NCI-H1436 treated with DMSO at 0.1 percent for 48 hours (cell line): ENCODE measurements at places on chromosomes 12 and 14.
A peak's percentile ranks its signal among the peaks of the same experiment; 100 is the strongest.

- DNase-seq = no peak
Observed at GRCh38 chr12:49697808-49698207, 9.4 kb downstream of the FMNL3 start.

DNA sequence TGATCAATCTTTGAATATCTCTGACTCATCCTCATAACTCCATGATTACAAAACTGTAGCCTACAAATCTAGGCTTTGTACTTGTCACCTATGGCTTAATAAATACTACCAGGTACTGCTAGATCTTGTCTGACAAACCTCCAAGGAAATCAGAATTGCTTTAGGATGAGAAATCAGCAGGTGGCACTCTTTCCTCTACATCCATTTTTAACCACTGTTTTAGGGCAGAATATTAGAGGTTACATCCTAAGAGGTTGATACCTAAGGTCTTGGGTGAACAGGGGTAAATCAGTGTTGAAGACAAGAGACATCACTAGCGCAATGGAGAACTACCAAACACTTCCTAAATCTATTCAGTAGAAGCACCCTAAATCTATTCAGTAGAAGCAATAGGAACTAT lies 63.1 kb upstream of the SOX5 start:
- DNase-seq = no peak

DNA sequence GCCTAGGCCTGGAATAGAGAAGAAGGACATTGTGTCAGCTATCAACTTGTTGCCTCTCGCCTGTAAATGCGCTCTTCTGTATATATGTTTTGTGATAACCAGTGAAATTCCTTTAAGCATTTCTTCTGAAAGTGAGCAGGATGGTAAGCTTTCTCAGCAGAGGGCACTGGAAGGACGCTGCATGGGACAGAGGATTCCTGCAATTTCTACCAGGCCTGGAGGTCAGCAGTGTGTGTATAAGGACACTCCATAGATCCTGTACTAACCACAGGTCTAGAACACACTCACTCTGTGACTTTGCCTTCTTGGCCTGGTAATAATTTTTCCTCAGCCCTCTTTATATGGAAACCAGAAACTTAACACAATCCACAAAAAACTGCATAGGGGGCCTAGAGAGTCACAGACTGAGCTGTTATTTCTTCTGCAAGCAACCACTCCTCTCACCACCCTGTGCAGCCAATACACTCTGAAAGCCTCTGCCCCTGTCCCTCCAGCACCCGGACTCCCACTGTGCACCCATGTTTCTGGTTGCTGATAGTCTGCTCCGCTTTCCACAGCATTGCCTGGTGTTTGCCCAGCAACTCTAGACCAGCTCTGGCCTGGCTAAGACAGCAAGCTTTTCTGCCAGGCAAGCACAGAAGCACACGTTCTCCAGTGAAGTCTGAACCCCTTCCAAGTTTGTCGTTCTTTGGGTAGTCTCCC lies 94.0 kb upstream of the RMST start:
- no peak for DNase-seq

DNA sequence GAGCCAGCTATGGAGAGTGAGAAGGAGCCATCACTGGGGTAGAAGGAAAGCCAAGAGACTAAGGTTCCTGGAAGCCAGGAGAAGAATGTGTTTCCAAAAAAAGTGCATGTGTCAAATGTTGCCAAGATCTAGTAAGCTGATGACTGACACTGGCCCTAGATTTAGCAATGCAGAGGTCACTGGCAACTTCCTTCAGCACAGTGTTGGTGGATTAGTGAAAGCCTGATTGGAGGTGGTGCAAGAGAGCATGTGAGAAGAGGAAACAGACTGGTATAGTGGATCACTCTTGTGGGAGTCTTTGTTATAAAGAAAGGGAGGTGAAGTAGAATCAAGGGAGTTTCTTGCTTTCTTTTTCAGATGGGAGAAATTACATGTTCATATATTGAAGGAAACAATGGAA lies 34.1 kb upstream of the CHGA start:
- DNase-seq = no peak

DNA sequence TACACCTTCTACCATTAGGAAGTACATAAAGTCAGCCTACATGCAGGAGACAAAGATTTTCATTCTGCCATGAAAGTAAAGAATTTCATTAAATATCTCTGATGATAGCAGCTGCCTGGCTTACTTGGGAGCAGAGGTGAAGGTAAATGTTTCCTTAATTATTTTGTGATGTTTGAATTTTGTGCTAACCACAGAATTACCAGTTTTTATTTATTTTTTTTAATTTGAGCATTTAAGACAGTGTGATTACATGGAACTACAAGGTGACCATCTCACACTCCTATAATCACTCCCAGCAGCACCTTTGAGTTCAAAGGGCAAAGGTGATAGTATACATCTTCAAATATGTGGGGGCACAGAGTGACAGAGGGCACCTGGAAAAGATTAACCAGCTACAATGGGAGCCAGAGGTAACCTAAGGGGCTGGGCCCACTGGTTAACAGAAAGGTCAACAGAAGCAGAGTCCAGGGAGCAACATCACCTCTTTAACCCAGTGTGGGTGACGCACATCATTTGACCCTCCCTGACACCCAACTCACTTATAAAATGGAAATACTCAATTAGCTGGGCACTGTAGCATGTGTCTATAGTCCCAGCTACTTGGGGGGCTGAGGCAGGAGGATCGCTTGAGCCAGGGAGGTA lies 65.0 kb downstream of the GCH1 start:
- no peak for DNase-seq

DNA sequence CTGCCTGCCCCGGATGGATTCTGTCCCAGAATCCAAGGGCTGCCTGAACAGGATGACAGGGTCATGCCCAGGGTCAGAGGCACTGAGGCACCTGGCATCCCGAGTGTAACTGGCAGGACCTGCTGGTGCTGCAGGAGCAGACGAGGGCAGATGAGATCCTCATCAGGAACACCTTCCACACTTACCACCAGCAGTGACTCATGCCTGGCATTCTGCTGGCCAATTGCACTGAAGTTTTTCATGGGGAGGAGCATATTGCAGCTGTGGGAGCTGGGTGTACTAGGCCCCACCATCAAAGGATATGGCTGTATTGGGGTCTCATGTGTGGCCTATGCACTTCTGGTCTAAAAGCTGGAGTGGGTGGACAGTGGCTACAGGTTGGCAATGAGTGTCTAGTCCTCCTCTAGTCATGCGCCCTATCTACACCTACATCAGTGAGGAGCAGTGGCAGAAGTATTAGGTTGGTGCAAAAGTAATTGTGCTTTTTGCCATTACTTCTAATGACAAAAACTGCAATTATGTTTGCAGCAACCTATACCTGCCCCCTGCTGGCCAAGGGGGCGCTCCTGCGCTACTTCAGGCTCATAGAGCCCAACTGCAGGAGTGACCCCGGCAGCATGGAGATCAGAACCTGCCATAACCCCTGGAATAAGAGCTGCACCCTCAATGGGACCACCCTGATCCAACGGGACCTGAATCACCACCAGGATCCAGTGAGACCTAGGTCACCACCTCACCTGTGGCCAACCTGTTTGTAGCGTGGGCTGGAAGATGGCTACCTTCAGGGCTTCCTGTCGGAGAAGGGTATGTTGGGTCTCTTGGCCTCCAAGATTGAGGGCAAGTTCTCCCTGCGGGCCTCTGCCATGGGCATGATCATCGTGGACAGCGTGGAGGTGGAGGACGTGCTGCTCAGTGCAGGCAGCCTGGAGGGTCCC lies 8.0 kb upstream of the C12orf42 start:
- DNase-seq = no peak

- no peak for DNase-seq
Observed at GRCh38 chr12:95429172-95429510, 44.8 kb upstream of the METAP2 start.

DNA sequence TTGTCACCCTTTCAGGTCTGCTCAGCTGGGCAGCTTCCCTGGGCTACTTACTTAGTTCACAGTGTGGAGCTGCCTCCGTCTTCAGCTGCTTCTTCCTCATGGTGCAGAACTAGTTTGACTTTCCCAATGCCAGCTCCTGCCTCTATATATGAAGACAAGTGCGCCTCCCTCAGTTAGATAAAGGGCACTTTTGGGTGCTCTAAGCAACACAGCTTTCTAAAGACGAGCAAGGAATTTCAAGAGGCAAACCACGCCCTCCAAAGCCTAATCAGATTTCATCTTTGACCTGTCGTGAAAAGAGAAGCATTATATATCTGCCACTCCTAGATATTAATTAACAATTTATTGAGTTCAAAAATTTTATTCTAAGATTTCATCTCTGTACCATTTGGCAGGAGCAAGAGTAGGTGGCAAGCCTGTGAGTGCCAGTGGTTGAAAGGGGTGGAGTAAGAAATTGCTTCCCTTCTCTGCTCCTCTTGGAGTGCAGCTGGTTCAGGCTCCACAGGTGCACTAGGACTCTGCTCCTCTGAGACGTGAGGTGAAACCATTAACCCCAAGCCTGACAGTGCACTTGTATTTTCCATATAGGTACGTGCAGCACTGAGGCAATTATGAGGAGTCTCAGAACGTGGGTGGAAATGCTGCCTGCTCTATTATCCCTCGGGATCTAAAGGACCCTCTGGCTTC lies 2.1 kb upstream of the SLC11A2 start:
- DNase-seq = peak; percentile 5

GRCh38 chr14:24055971-24056799 lies 4.4 kb downstream of the CARMIL3 start:
- no peak for DNase-seq

- DNase-seq = no peak
Observed at GRCh38 chr12:107444771-107445170, 240.8 kb upstream of the PWP1 start.

DNA sequence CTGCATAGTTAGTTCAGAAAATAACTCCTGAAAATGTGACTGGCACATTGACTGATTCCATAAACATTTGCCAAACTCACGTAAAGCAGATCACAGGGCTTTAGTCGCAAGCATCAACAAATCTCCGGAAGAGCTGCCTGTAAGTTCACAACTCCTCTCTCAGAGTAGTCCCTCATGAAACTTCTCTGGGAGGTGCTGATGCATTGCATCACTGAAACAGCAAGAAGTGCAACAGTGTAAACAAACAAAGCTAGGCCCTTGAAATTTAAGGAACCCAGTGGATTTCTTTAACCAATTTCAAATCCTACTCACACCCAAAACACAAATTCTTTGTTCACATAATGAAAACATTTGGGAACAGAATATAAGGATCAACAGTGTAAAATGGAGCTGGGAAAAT lies 1691.7 kb upstream of the FLRT2 start:
- DNase-seq = no peak

GRCh38 chr14:102917469-102918211 lies 4.8 kb upstream of the AMN start:
- no peak for DNase-seq

DNA sequence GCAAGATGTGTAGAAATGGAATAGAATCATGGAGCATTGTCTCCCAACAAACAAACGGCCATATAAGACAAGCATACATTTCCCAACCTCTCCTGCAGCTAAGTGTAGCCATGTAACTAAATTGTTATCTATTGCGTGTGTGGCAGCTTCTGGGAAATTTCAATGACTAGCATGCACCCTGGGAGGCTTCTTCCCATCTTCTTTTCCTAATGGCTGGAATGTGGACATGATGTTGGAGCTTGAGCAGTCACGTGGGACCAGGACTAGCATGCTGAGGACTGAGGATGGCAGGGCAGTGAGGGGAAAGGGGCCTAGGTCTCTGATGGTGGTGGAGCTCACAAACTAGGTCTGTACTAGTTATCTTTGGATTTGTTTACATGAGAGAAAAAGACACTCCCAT lies 21.7 kb upstream of the CTDSP2 start:
- DNase-seq = no peak
